ENCODE measurements at places on chromosomes 5 and 9.

DNA sequence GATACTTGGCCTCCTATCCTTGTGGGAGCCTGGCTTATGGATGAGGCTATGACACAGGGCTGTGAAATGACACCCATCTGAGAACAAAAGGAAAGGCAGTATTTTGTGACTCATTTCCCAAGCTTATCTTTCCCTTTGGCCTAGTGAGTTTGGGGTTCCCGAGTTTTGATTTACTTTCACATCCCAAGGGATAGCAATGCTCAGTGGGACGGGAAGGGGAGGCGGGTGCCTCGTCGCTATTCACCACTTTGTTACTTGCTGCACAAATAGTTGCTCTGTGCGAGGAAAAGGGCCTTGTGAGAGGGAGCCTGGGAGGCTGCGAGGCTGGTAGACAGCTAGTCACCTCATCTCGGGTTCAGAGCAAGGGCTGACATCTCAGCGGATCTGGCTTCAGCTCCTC, 59.1 kb upstream of the ENTREP1 start:
- no peak for DNase-seq

DNA sequence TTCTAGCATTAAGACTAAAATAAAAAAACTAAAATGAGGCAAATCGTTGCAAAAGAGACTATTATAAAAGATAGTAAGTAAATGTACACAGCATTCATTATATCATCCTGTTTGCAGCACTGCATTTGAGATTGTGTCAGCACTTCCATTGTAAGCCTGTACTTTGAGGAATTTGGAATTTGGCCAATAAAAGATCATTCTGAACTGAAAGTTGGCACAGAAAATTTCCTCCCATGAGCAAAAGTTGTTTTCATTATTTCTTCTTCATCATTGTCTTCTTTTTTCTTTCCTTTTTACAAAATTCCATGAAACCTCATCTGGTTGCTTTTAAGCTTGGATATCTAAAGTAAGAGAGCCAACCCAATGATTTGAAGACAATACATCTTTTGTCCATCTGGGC, 199.3 kb upstream of the ADAMTSL1 start:
- no peak for DNase-seq

DNA sequence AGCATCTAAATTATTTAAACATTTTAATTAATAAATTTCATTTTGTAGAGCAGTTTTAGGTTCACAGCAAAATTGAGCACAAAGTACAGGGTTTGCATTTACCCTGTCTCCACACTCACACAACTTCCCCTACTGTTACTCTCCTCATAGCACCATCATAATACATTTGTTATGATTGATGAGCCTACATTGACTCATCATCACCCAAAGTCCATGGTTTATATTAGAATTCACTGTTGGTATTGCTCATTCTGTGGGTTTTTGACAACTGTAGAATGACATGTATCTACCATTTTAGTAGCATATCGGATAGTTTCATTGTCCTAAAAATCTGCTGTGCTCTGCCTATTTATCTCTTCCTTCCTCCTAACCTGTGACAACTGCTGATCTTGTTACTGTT, 411.1 kb upstream of the MPDZ start:
- DNase-seq = no peak

GRCh38 chr9:134474055-134474370, 147.8 kb downstream of the RXRA start:
- DNase-seq = peak; percentile 72

- DNase-seq = no peak
Measured at GRCh38 chr9:33690143-33690933, 105.0 kb upstream of the PRSS3 start.

DNA sequence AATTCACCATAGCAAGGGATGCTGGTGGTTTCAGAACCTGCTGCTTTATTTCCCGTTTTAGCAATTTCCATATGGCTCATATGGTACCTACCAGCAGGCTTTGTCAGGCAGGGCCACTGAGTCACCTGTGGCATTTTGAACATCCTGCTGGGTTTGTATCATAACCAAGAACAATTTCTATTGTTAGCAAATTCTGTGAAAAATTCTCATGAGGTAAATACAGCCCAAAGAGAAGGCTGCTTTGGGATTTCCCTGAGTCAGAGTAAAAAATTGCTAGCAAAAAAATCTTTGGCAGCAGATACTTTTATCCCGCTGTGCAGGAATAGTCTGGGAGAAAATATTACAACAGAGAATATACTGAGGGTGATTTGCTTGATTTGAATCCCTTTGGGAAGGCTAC, 52.7 kb downstream of the PRR16 start:
- DNase-seq = no peak

- no peak for DNase-seq
Measured at GRCh38 chr9:123657941-123658340, 272.0 kb downstream of the DENND1A start.

- DNase-seq = no peak
Measured at GRCh38 chr5:134555223-134555889, 29.9 kb downstream of the JADE2 start.

DNA sequence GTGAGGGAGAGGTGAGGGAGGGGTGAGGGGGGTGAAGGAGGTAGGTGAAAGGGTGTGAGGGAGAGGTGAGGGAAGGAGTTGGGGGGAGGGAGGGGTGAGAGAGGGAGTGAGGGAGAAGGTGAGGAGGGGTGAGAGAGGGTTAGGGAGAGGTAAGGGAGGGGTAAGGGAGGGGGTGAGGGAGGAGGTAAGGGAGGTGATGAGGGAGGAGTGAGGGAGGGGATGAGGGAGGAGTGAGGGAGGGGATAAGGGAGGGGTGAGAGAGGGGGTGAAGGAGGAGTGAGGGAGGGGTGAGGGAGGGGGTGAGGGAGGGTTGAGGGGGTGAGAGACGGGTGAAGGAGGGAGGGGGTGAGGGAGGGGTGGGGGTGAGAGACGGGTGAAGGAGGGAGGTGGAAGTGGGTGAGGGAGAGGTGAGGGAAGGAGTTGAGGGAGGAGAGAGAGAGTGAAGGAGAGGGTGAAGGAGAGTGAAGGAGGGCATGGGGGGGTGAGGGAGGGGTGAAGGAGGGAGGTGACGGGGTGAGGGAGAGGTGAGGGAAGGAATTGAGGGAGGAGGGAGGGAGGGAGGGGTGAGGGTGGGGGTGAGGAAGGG, 18.5 kb downstream of the NINJ1 start:
- peak; percentile 14 for DNase-seq

All from aorta (tissue), 5 donors.